HCEC 1CT (cell line): ENCODE measurements at places on chromosomes 7 and 10.

DNA sequence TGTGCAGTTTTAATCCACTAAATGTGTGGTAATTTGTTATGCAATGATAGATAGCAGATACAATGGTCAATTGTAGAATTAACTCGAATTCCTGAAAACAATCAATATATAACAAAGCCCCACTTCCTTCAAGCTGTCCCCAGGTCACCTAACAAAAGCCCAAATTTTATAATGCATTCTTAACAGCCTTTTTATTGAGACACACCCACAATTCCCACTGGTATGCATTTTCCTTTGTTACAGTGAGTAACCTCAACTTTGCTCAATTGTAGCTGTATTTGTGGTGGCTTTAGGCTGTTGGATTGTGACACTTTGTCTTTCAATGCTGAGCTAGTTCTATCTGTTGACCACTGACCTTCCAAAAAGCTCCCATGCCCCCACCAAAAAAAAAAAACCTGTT, 279.8 kb upstream of the CACNA2D1 start:
- DNase-seq, result no peak

DNA sequence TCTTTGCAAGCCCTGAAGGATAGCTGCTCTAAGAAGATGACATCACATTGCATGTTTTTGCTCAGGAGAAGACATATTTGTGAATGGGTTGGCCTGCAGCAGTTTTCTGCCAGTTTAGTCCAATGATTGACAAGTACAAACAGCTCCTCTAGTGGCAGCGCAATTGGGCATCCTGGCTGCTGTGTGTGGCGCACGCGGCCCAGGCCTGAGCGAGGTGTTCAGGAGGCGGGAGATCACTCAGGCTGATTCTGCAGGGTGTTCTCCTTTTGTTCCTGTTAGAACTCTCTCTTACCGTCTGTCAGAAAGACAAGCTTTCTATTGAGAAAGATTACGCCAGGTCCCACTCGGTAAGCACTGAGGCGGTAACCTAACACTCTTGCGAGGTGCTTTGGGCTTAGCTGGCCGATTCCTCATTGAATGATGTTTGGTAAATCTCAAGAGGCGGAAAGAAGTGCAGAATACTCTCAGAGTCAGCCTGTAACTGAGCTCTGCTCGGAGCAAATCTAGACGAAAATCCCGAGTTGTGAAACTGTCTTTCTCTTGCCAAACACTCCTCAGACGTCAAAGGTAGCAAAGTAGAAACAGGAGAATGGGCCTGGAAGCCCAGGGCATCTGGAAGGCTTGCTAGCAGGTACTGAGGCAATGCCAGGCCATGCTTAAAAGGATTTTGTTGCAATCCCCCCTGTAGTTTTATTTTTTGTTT, 219.2 kb upstream of the BMPER start:
- DNase-seq, result no peak

DNA sequence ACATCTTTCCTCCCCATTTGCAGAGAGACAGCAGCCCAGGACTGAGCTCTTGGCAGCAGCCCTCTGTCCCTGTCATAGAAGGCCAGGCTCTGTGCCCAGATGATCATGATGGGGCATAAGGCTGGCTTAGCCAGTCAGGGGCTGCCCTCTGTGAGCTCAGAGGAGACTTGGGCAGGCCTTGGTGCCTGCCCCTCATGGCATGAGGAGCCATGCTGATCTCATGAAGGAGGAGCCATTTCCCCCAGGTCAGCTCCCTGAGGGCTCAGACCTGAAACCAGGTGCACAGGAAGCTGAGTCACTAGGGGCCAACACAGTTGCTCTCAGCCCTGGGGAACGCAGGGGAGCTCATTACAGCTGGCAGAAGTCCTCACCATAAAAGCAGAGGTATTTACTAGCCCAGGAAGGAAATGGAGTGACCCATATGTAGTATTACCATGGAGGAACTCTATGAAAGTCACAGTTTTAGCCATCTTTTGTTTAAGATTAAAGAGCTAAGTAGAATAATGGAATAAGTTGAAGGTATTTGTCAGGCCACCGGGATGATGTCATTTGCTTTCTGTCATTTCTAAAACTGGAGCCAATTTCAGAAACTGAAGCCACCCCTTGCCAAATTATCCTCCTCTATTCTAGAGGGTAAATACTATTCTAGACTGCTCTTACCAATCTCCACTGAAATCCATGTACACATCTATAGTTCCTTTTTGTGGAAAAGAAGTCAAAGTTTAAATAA, 362.4 kb upstream of the ZNF32 start:
- DNase-seq, result no peak

GRCh38 chr10:61140765-61141392, 196.9 kb upstream of the RHOBTB1 start:
- DNase-seq, result peak; percentile 50
